Activated CD4-positive, alpha-beta memory T cell treated with anti-CD3 and anti-CD28 coated beads for 36 hours (primary cell): ENCODE measurements at places on chromosomes 7 and 10.

DNA sequence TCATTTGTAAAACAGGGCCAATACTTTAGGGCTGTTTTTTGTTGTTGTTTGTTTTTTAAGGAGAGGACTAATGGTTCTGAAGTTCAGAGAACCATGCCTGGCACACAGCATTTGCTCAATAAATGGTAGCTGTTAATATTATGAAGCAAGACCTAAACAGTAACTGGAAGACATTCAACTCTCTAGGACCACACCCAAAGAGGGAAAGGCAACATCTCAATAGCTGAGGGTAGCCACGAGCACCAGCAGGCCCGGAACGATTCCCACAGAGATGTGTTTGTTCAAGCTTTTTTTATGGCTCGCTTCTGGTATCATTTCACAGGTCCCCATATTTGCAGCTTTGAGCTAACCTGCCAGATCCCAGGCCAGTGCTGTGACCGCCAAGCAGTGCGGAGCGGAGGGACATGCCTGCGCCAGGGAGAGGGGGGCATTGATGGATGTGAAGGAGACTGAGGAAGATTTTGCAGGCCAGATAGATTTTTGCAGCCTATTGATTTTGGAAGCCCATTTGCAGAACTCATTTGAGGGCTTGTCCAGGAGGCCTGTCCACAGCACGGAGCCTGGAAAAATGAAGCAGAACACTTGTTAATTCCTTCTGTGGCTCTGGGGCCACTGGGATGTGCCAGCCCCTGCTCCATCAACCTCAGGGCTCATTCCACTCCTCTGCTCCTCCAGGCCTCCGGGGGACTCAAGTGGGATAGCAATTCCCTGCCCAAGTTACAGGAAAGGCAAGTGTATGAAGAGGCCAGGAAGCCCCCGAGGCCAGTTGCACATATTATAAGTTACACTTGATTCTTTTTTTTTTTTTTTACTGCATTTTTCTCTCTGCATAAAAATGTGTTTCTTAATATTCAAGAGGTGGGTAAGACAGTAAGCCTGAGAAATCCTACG lies 57.3 kb upstream of the FGFR2 start:
- DNase-seq: no peak
- H3K4me3 ChIP-seq: no peak overlapping the region
- no peaks in the 10 kb centered on the region for H3K4me1 ChIP-seq
- H3K36me3 ChIP-seq: no peaks in the 10 kb centered on the region
- peaks cover 3% of the 10 kb centered on the region for H3K27me3 ChIP-seq
- no peak overlapping the region for H3K27ac ChIP-seq

GRCh38 chr7:128938544-128939074 lies 882 bp downstream of the IRF5 start:
- H3K27ac ChIP-seq: peak overlapping the region; percentile 69
- no peaks in the 10 kb centered on the region for H3K36me3 ChIP-seq
- peaks cover 6% of the 10 kb centered on the region for H3K27me3 ChIP-seq
- H3K4me1 ChIP-seq: peaks cover 42% of the 10 kb centered on the region
- DNase-seq: no peak
- peak overlapping the region; percentile 83 for H3K4me3 ChIP-seq

DNA sequence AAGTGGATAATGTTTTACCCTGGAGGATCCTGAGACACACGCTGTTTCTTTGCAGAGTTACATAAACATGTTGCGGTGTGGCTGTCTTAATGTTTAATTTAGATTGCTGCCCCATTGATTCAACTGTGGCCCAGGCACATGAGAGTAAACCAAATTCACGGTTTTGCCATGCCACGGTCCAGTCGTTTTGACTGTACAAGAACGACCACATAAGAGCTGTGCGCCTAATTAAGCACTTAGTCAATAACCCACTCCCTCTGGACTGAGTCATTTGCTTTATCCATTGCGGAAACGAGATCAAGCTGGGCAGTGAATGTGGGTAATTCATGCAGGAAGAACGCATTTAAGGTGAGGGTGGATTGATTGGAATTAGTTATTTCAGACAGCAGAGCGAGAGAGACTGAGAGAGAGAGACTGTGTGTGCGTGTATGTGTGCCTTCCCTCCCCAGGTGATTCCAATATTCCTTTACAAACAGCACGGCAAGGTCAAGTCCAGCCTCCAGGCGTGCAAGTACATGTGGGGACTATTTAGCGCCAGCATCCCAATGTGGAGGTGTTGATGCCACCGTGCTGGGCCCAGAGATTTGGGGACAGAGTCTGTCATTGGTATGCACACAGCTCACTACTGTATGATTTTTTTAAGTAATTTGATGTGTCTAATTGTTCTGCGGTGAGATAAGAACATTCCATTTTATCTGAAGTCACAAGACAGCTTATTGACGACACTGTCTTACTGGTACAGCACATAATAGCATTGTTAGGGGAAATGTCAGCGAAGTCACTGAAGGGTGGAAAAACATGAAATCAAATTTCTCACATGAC lies 8.4 kb upstream of the TEX36 start:
- no peaks in the 10 kb centered on the region for H3K36me3 ChIP-seq
- H3K27me3 ChIP-seq: peaks cover 7% of the 10 kb centered on the region
- no peak overlapping the region for H3K27ac ChIP-seq
- no peak for DNase-seq
- no peak overlapping the region for H3K4me3 ChIP-seq

DNA sequence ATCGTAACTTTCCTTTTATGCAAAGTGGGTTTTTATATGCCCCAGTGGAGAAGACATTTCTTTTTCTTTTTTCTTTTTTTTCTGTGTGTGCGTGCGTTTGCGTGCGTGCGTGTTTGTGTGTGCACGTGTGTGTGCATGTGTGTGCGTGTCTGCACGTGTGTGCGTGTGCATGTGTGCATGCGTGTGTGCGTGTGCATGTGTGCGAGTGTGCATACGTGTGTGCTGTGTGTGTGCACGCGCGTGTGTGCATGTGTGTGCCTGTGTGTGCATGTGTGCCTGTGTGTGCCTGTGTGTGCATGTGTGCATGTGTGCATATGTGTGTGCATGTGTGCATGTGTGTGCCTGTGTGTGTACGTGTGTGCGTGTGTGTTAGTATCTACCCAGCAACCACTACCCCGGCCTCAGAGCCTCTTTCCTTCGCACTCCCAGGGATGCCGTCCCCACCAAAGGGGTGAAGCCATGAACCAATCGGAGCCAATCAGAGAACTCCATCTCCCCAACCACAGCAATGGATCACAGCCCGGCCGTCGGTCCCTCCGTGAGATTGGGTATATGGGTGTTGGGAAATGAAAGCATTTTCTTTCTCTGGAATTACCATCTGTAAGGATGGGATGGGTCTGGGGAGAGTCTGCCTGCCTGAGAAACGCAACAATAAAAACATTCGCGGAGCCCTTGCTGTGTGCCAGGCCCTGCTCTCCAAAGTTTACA lies 92.3 kb downstream of the ELFN1 start:
- H3K27me3 ChIP-seq: peaks cover 3% of the 10 kb centered on the region
- H3K4me1 ChIP-seq: no peaks in the 10 kb centered on the region
- no peak overlapping the region for H3K4me3 ChIP-seq
- no peaks in the 10 kb centered on the region for H3K36me3 ChIP-seq
- H3K27ac ChIP-seq: no peak overlapping the region
